ENCODE measurements at places on chromosomes 6 and 20. TPM values are rescaled to one million over a fixed set of nuclear protein-coding genes. Genes with fewer than 3 reads are reported as not detected.

DNA sequence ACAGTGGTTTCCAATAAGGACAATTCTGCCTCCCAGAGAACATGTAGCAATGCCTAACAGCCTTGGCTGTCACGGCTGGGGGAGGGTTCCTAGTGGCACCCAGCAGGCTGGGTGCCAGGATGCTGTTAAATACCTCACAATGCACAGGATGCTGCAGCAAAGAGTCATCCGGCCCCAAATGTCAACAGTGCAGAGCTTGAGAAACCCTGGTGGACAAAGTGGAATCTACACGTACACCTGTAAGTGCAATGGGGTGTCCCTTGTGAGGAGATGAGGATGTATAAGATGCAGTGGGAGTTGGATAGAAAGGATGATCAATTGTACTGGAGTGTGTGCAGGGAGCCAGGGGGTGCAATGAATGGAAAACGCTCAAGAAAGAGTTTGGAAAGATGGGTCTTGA is 142.4 kb downstream of the FNDC1 start:
- H3K4me1 ChIP-seq = no peaks in the 10 kb centered on the region
- H3K27ac ChIP-seq = no peak overlapping the region
- peaks cover 5% of the 10 kb centered on the region for H3K27me3 ChIP-seq
- H3K4me3 ChIP-seq = no peak overlapping the region
- DNase-seq = peak; percentile 31

- peak; percentile 70 for DNase-seq
- H3K36me3 ChIP-seq = no peaks in the 10 kb centered on the region
- H3K4me3 ChIP-seq = no peak overlapping the region
- no peaks in the 10 kb centered on the region for H3K27me3 ChIP-seq
Observed at GRCh38 chr6:148166339-148166968, 176.2 kb upstream of the SASH1 start.

DNA sequence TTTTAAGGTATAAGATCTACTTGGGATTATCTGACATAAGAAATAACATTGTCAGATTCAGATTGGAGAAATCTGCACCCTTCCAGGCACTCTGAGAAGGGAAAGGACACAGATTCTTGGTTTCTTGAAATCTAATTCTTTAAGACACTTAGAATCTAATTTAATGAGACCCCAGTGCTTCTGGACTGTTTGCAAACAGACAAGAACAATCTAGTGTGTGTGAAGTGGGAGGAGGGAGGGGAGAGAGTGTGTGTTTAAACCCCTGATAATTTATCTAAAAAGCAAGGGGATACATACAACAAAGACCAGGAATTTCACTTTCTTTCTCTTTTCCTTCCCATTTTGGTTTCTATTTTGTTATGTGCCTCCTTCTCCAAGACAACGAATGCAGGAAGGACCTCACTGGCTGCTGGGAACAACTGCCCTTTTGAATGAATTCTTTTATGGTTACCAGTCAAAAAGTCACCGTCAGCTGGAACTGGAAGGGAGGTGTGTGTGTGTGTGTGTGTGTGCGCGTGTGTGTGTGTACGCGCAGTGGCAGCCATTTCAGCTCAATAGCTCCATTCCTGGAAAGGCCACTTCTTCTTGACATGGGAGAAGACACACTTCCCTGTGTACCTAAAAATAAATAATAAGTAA is 129.4 kb downstream of the BCAS1 start:
- H3K36me3 ChIP-seq = no peaks in the 10 kb centered on the region
- peak overlapping the region; percentile 70 for H3K27ac ChIP-seq
- peak overlapping the region; percentile 40 for H3K4me3 ChIP-seq
- peak; percentile 91 for DNase-seq

GRCh38 chr6:42694586-42694985 is 27.8 kb downstream of the PRPH2 start:
- H3K4me3 ChIP-seq = no peak overlapping the region
- no peaks in the 10 kb centered on the region for H3K4me1 ChIP-seq
- peaks cover 19% of the 10 kb centered on the region for H3K36me3 ChIP-seq
- no peak overlapping the region for H3K27ac ChIP-seq

GRCh38 chr6:167788563-167788903 is 38.2 kb upstream of the AFDN start:
- no peaks in the 10 kb centered on the region for H3K36me3 ChIP-seq
- H3K27ac ChIP-seq = no peak overlapping the region
- H3K4me1 ChIP-seq = no peaks in the 10 kb centered on the region

DNA sequence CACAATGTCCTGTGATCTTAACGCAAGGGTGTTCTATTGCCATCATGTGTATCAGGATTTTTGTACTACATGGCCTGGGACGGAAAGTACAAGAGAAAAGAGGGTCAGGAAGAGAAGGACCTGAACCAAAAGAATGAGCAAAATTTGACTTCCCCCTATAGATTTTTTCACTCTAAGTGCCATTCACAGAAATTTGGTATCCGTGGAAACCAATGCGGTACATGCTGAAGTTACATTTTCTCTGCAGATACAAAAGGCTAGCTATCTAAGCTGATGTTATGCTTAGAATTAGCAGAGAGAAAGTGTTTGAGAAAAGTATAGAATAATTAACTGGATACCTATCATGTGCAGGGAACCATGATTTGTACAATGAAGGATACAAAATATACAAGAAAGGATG is 12.4 kb upstream of the PDE7B start:
- H3K4me3 ChIP-seq = no peak overlapping the region
- no peaks in the 10 kb centered on the region for H3K36me3 ChIP-seq
- H3K27me3 ChIP-seq = no peaks in the 10 kb centered on the region
- H3K4me1 ChIP-seq = no peaks in the 10 kb centered on the region

GRCh38 chr20:21514553-21515251 is 838 bp upstream of the NKX2-2 start:
- peak overlapping the region; percentile 26 for H3K4me3 ChIP-seq
- H3K4me1 ChIP-seq = 0 out of 2 replicates have a peak, but pooled peaks cover 8% of the 10 kb centered on the region
- DNase-seq = no peak

DNA sequence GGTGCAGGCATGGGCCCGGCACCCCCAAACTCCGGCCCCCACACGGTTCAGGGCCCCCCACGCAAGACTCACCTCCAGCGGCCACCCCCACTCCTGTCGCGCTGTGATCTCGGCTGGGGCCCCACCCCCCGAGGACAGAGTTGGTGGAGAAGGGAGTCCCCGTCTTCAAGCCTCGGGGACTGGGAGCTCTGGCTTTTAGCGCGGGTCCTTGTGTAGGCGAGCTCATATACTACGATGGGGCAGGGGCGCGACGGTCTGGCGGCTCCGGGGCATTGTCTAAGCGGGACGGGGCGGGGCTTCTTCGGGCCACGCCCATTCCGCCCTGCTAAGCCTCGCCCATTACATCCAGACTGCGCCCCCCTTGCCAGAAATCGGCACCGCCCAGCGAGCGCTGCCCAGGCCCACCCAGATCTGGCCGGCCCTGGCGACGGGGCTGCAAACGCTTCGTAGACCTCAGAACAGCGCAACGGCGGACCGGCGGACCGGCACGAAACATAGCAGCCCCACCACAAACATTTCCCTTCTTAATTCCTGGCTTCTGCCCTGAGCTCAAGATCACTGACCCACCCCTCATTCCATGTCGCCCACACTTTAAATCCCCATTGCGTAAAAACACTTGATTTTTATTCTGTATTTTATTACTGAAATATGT is 1.0 kb upstream of the DDAH2 start:
- peak; percentile 79 for DNase-seq
- peak overlapping the region; percentile 77 for H3K4me3 ChIP-seq
- peaks cover 12% of the 10 kb centered on the region for H3K4me1 ChIP-seq
- H3K27ac ChIP-seq = peak overlapping the region; percentile 30

SEMG1 gene
- total RNA-seq = not detected

GRCh38 chr20:51461306-51461705 is 81.2 kb downstream of the NFATC2 start:
- no peak overlapping the region for H3K4me3 ChIP-seq
- H3K27me3 ChIP-seq = no peaks in the 10 kb centered on the region
- no peaks in the 10 kb centered on the region for H3K36me3 ChIP-seq

DNA sequence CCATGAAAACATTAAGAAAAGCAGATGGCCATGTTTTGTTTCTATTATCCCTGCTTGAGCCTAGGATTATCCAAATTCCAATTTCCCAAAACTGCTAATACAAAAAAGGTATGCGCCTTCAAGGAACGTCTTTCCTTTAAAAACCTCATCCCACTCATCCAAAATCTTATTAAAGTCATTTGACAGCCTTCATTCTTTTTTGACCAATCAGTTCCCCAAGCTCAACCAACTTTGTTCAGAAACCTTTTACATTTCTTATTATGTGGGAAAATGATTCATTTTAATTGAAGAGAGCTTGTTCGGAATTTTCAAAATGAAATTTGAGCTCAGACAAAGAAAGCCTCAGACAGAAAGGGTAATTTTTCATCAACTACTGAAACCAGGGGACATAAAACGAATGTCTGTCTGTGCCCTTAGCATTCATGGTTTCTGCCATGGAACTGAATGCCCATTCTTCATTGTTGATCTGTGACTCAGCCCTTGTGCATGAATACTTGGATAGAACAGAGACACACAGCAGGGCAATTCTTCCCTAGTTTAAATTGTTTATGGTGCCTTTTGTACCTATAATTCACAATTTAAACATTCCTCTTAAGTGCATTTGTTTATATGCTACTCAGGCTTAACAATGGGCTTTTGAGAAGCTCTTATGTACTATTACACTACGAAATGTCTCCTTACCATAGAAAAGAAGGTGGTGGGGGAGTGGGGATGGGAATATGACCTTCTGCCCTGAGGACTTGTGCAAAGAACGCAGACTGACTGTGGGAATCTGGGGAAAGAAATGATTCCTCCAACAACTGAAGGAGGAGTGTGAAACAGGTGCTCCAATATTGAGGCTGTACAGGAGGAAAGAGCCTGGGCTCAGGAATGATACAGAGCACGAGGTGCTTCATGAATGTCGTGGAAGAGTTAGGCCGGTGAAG is 49.8 kb upstream of the ERVFRD-1 start:
- no peaks in the 10 kb centered on the region for H3K27me3 ChIP-seq
- H3K4me1 ChIP-seq = peaks cover 28% of the 10 kb centered on the region
- H3K4me3 ChIP-seq = no peak overlapping the region
- 0 out of 2 replicates have a peak, but pooled peaks cover 3% of the 10 kb centered on the region for H3K36me3 ChIP-seq
- peak overlapping the region; percentile 79 for H3K27ac ChIP-seq

CST2 gene
- total RNA-seq = not detected

SYNDIG1 gene
- not detected for total RNA-seq

GRCh38 chr6:156449128-156449527 is 328.1 kb upstream of the ARID1B start:
- H3K27ac ChIP-seq = no peak overlapping the region
- no peak for DNase-seq
- H3K4me3 ChIP-seq = no peak overlapping the region
- no peaks in the 10 kb centered on the region for H3K27me3 ChIP-seq

DNA sequence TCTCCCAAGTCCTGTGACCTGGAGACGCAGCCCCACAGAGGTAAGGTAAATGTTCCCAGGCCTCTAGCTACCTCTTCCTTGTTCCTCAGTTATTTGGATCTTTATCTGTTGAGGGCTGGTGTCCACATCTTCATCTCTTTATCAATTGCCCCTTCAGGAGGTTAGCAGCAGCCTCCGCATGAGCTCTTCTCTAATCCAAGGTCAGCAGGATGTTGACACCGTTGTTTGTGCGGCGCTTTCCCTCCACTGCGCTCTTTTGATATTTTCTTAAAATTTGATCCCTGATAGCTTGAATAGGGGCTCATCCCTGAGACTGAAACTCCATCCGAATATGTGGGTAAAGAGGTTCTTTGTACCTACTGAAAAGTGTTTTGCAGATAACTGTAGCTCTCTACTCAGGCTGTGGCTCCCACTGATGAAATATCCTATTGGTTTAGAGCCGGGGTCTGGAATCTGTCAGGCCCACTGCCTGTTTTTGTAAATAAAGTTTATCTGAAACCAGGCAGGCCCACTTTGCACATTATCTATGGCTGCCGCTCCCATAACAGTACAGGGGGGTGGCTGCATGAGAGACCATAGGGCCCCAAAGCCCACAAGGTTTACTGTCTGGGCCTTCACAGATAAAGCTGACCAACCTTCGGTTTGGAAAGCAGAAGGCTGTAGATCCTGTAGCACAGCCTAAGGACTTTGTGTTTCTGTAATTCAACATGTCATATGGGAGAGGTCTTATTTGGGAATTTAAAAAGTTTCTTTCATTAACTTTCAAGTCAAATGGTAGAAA is 362.6 kb downstream of the QKI start:
- H3K27me3 ChIP-seq = 0 out of 2 replicates have a peak, but pooled peaks cover 7% of the 10 kb centered on the region
- DNase-seq = no peak
- no peaks in the 10 kb centered on the region for H3K4me1 ChIP-seq

DNA sequence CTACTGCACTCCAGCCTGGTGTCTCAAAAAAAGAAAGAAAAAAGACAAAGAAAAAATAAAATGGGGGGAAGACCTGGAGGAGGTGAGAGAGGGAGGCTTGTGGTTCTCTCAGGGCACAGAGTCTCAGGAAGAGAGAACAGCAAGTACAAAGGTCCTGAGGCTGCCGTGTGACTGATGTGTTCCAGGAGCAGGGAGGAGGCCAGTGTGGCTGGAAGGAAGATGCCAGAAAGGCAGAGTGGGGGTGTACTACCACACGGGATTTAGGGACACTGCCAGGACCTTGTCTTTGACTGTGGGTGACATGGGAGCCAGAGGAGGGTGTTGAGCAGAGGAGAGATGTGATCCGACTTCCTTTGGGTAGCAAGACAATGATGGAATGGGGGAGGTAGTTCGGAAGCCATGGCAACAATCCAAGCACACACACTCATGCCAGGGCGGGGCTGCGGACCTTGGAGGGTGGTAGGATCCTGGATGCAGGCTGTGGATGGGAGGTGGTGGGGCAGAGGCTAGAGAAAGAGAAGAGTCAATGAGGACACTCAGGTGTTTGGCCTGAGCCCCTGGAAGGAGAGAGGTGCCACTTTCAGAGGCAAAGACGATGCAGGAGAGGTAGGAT is 136.4 kb upstream of the PTPN1 start:
- peaks cover 58% of the 10 kb centered on the region for H3K4me1 ChIP-seq
- peak overlapping the region; percentile 46 for H3K27ac ChIP-seq
- peak; percentile 87 for DNase-seq
- no peaks in the 10 kb centered on the region for H3K36me3 ChIP-seq
- H3K4me3 ChIP-seq = no peak overlapping the region

LRRC73 gene
- total RNA-seq = 0.22 TPM

DNA sequence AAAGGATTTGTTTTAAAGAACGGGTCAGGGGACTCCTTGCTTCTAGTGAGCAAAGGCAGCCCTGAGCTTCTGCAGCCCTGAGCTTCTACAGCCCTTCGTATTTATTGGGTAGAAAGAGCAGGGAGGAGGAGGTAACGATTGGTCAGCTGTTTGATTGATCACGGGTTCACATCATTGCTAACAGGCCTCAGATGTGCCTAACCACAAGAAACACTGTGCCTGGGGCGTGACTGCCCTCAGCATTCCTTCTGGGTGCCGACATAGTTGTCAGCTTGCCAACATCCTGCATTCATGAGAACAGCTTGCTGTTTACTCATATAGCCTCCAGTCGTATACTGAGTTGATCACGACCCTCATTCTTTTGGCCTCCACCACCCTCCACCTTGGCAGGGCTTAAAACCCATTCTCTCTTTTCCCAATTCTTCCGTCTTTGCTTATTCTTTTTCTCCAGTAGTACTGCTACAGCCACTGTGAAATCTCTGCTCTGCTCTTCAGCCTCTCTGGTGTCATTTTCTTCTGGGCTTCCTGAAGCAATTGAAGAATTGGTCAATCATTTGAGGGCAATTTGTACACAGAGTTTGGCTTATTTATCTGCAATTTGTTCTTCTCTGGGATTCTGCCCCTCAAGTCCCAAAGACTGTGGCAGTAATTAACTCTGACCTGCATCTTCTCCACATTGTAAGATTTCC is 25.4 kb upstream of the NOP56 start:
- no peaks in the 10 kb centered on the region for H3K4me1 ChIP-seq
- H3K27ac ChIP-seq = no peak overlapping the region
- 0 out of 2 replicates have a peak, but pooled peaks cover 3% of the 10 kb centered on the region for H3K36me3 ChIP-seq
- H3K4me3 ChIP-seq = no peak overlapping the region
- peak; percentile 83 for DNase-seq

MAFB gene
- total RNA-seq = 0.04 TPM

OPN5 gene
- total RNA-seq = not detected
